NCI-H460 (cell line): ENCODE measurements at places on chromosomes 7 and 10.

GRCh38 chr7:38191791-38192190, 13.7 kb downstream of the STARD3NL start:
- DNase-seq, result no peak

DNA sequence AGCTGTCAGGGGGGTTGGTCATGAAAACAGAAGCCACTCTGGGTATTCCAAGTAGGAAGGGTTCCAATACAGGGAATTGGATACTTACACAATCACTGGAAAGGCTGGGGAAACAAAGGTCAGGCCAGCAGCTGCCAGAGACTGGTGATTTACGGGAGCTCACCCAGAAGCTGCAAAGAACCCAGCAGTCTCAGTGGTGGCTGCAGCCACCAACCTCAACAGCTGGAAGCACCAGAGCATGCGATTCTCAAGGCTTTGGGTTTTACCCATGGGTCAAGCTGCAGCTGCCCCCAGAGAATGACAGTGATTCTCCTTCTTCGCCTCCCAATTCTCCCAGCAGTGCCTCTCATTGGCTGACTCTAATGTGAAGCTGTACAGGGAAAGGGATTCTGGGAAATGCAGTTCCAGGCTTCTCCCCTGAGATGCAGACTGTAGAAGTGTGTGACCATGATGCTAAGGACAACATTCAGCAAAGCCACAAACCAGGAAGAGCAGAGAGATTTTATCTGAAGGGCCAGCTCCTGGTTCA, 107.2 kb upstream of the TCF7L2 start:
- no peak for DNase-seq

- DNase-seq, result no peak
Observed at GRCh38 chr10:34116681-34117271, 698.3 kb downstream of the PARD3 start.

GRCh38 chr10:77041636-77042258, 595.9 kb downstream of the KCNMA1 start:
- no peak for DNase-seq

GRCh38 chr7:148211740-148212151, 378.8 kb upstream of the C7orf33 start:
- no peak for DNase-seq

- no peak for DNase-seq
Observed at GRCh38 chr7:107170051-107170915, 1.5 kb downstream of the HBP1 start.

GRCh38 chr10:132229834-132230556, 43.2 kb downstream of the DPYSL4 start:
- DNase-seq, result no peak

DNA sequence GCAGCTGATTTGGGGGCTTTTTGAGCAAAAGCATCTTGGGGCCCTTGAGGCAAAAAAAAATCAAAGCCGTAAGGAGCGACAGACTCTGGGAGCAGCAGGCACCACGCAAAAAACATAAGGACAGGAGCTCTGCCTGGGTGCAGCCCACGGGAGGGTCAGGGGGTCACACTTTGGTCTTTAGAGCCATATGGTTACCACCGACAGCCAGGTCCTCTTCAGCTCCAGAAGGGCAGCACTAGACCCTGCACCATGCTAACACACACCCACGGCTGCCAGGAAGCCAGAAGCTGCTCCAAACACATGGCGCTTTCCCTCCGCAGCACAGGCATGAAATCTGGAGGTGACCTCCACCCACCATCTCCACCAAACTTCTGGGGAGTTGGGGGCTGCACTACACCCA, 47.1 kb downstream of the RSU1 start:
- no peak for DNase-seq

DNA sequence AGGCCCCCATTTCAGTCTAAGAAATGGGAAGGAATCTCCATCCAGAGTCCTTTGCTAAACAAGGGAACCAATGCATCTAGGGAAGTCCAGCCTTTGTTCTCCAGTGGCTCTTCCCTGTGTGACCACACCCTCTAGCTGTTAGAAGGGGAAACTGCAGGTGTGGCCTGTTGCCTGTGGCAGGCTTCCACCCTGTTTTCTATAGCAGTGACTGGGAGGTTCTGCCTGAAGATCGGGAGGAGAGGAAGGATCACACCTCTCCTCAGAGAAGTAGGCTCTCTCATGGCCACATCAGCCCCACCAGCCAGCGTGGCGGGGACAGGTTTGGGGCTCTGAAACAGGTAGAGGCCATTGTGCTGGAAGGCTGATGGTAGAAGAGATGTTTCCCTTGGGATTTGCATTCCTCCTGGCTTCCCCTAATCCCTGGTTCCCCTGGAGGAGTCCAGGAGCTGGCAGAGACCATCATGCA, 47.7 kb upstream of the TRIM8 start:
- DNase-seq, result peak; percentile 20

DNA sequence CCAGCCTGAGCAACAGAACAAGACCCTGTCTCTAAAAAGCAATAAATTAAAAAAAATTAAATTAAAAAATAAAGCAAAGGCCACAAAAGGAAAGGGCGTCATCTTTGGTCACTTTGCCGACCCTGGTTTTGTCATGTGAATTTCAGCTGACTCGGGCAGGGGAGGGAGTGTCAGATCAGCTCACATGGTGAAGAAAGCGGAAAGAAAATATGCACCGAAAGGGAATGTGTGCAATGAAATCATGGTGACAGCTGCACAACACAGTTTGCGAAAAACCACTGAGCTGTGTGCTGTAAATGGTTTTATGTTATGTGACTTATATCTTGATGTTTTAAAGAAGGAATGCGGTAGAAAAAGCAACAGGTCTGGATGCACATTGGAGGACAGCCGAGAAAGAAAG, 39.8 kb downstream of the RCC1L start:
- DNase-seq, result no peak

DNA sequence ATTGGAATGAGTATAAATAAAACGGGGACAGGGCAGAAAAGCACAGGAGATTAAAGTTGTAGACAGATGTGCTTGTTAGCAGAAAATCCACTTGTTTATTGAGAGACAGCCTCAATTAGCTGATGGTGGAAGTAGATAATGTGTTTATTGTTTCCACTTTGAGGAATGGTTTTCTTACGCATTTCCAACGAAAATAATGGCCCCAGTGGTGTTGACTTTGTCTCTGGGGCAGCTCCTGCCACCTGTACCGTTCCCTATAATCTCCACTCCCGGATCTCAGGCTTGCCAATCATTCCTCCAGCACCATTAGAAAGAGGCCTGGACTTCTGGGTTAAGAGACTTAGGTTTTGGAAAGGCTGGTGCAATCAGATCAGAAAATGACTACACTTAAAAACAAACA, 638.7 kb downstream of the PARD3 start:
- no peak for DNase-seq

- DNase-seq, result no peak
Observed at GRCh38 chr7:137130751-137131158, 212.8 kb downstream of the PTN start.

GRCh38 chr10:127971963-127972615, 65.2 kb downstream of the PTPRE start:
- no peak for DNase-seq

GRCh38 chr7:81226234-81226633, 307.4 kb upstream of the SEMA3C start:
- no peak for DNase-seq

DNA sequence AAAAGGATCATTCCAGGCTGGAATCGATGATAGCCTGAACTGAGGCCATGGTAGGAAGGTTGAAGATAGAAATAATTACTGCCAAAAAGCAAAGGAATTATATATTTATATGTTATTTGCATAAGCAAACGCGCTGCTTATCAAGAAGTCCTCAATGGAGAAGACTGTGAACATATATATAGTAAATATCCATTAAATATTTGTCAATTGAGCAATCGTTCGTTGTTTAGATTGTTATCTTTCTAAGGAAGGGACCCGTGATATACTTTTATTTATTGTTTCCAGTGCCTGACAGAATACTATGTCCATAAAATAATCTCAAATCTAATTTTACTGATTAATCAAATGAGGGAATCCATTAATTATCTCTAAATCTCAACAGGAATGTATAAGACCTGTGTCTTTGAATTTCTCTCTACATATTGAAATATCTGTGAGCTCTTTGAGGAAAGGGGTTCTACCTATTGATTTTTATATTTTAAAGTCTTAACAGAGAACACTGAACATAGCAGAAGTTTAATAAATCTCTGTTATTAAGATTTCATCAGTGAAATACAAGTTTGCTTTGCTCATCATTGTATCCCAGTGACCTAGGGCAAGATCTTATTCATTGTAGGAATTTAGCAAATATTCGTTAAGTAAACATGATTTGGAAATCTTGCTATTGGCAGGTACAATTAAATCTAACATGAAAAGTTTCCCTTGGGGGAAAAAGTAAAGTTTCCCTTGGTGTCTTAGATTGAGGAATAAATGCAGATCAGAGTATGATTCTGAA, 12.0 kb upstream of the HERC4 start:
- peak; percentile 80 for DNase-seq

GRCh38 chr7:1056785-1057410, 12.6 kb downstream of the GPR146 start:
- no peak for DNase-seq

- no peak for DNase-seq
Observed at GRCh38 chr10:17038627-17039026, 91.0 kb downstream of the CUBN start.

DNA sequence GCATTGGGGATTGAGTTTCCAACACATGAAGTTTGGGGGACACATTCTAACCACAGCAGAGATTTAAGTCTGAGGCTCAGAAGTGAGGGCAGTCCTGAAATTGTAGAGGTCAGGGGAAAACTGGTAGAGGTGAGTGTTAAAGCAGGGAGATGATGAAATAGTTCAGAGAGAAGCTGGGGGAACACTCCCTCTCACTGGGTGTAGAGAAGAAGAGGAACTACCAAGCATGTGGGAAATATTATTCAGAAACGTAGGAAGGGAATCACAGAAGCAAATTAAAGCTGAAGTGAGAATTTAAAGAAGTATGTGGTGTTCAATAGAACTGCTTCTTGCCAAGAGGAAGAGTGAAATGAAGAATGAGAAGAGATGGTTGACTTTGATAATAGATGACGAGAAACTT, 121.5 kb upstream of the FAM3C start:
- DNase-seq, result no peak

DNA sequence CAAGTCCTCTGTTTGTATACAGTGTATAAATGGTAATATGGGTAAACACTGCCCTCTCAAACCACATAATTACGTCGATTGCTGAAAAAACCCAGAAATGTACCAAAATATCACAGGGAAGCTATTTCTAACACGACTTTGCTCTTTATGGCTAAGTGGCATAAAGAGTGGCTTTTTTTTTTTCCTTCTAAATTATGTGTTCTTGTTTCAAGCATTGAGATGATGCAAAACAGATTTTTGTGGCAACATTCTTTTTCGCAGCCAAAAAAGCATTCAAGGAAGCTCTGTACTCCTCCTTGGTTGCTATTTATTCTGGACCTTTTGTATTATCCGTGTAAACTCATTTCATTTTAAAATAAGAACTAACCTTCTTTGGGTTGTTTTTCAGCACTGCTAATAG, 138.9 kb downstream of the VTI1A start:
- no peak for DNase-seq

GRCh38 chr10:44755481-44755880, 155.7 kb upstream of the TMEM72 start:
- DNase-seq, result no peak

DNA sequence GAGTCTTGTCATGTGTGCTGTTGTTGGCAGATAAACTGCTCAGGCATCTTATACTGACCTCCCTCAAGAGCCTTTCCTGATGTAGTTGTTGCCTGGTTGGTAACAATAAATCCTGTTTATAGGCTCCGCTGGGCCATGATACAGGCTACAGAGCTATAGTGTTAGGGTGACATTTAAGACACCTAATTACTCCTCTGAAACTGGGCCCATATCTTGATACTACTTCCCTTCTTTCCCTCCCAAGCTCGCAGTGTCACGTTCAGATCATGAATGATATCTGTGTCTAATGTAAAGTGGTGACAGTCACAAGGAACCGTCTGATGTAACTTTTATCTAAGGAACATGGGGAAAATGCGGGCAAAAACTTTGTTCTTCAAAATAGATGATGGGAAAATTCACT, 35.4 kb downstream of the CROT start:
- DNase-seq, result no peak

DNA sequence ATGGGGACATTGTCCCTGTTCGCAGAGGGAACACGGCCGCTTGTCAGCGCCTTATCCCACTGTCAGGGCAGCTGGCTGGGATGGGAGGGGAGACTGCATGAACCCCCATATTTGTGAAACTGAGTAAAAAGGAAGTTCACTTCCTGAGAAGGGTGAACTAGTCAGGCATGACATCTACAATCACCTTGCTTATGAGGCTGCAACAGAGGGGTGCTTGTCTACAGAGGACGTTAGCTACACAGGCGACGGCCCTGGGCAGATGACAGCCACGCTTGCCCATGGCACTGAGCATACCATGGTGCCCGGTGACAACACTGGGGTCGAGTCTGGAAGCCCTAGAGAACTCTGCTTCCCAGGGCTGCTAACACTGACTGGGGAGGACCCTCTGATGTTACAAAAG, 46.0 kb upstream of the KDM7A start:
- no peak for DNase-seq

DNA sequence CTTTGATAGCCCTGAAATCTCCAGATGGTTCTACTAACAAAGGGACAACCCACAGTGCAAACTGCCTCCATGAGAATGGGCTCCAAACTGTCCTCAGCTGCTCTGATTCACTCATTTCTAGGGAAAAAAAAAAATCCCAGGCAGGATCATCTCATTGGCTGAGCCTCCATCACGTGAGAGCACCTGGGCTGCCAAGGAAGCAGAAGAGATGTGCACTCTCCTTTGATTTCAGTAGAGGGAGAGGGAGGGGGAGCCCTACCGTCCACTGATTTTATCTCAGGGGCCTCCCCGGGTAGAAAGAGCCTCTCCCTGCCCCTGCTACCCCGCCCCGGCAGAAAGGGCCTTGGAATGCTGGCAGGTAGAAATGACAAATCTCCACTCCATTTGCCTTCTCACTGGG, 725.4 kb downstream of the PHTF2 start:
- DNase-seq, result no peak

DNA sequence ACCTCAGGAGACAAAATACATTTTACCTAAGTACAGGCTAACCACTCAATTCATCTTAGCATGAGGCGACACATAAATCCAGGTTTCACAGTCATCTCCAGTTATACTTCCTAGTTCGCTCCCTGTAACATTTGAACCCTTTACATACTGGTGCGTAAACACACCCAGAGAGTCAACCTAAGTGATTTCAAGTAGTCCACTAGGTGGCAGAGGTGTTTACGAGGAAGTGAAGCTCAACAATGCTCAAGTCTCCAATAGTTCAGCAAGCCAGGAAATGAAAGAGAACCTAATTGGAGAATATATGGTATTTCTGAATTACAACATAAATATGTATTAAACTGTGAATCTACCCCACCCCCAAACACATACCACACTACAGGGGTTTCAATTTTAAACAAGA, 76.3 kb upstream of the ABCB5 start:
- DNase-seq, result peak; percentile 22
